Spleen (tissue), 13 donors: ENCODE measurements at places on chromosomes 13 and 19.

- DNase-seq: no peak
Measured at GRCh38 chr13:79915114-79915811, 425.7 kb downstream of the SPRY2 start.

DNA sequence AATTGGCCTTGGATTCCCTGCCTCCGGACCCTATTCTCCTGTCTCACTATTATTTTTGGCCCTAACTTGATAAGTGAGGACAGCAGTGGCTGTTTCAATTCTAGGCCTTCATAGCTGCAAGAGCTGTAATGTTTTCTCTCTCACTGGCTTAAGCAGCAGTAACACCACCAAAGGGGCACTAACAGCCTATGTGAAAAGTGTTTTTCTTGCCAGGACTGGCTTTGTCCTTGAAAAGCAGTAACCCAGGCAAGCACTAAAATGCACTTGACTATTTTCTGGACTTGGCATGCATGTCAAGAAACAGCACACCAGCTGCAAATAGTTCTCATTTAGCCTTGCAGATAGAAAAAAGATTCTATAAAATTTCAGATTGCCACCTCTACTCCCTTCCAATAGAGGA, 9.3 kb upstream of the FBXL3 start:
- DNase-seq: no peak

DNA sequence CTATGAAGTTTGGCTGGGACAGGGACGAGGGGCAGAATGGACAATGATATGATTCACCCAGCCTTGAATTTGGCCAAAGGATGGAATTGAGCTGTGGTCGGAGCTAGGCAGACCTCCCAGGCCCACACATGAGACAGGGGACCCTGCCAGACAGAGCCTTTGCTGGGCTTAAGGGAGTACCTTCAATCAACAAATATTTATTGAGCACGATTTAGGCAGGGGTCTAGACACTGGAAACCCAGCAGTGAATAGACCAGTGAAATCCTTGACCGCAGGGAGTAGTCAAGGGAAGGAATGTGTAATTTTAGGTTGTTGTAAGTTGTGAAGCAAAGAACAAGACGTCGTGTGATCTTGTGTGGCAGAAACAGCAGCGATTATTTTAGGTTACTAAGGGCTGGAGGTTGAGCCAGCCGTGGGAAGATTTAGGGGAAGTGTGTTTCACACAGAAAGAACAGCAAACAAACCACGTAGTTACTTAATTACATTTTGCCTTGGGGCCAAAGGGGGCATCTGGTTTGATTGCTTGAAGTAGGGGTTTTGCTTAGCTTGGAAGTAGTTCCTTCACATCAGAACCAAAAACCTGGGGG, 16.9 kb upstream of the AP1M2 start:
- no peak for DNase-seq

- no peak for DNase-seq
Measured at GRCh38 chr13:29230299-29230845, 365.1 kb downstream of the SLC7A1 start.

DNA sequence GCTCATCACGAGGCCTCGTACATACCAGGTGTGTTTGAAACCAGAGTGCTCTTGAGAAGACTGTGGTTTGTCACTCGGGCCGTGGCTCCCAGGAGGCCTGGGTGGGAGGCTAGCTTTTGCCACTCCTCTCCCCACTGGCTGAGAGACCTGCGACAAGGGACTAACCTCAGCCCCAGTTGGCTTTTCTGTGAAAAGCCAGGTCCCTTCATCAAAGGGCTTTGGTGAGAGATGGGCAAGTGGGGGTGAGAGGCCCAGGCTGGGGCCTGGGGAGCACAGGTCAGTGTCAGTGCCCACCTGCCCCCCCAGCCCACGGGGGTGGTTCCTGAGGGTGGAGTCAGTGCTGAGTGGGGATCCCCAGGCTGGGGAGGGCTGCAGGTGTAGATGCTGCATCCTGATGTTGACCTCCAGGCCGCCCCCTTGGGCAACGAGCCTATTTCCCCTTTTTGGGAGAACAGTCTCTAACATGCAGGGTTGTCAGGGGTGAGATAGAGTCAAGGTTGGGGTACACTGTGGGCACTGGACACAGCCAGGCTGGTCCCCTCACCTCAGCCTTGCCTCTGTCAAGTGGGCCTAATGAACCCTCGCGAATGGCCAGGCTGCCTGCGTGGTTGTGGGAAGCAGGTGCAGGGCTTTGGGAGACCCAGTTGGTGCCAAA, 661 bp downstream of the KCNJ14 start:
- no peak for DNase-seq

- no peak for DNase-seq
Measured at GRCh38 chr13:91817250-91817649, 418.8 kb downstream of the GPC5 start.
